ENCODE measurements at places on chromosomes 1 and 21.

DNA sequence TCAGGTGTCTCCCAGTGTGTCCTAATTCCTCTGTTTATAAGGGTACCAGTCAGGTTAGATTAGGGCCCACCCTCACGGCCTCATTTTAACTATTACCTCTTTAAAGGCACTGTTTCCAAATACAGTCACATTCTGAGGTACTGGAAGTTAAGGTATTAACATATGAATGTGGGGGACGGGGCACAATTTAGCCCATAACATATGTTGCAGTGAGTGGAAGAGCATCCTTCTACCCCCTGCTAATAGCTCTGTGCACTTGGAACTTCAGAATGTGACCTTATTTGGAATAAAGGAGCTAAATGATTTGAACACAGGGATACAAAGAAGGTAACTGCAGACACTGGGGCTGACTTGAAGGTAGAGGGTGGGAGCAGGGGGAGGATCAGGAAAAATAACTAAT is 67.3 kb upstream of the ADGRL2 start:
- no peak for DNase-seq

- no peak for DNase-seq
These were observed 1.9 kb downstream of the NTRK1 start for GRCh38 chr1:156862584-156862983.

GRCh38 chr1:98979463-98979862 is 25.2 kb downstream of the PLPPR5 start:
- no peak for DNase-seq

DNA sequence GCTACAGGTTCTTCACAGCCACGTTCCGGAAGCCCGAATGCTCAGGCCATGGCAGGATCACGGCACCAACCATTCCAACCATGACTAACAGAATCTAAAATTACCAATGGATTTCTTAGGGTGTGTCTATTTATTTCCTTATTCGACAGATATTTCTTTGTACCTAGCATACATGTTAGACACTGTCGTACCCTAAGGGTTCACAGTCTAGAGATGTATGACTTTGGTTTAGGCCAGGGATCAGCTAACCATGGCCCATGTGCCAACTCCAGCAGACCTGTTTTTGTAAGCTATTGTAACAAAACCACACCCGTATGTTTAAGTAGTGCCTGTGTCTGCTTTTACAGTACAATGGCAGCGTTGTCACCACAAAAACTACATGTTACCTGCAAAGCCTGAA is 167.0 kb downstream of the NR5A2 start:
- DNase-seq: no peak

GRCh38 chr1:52403566-52404115 is 582 bp downstream of the ORC1 start:
- DNase-seq: peak; percentile 87

- DNase-seq: peak; percentile 86
These were observed 5.7 kb upstream of the TPRG1L start for GRCh38 chr1:3618881-3619671.

DNA sequence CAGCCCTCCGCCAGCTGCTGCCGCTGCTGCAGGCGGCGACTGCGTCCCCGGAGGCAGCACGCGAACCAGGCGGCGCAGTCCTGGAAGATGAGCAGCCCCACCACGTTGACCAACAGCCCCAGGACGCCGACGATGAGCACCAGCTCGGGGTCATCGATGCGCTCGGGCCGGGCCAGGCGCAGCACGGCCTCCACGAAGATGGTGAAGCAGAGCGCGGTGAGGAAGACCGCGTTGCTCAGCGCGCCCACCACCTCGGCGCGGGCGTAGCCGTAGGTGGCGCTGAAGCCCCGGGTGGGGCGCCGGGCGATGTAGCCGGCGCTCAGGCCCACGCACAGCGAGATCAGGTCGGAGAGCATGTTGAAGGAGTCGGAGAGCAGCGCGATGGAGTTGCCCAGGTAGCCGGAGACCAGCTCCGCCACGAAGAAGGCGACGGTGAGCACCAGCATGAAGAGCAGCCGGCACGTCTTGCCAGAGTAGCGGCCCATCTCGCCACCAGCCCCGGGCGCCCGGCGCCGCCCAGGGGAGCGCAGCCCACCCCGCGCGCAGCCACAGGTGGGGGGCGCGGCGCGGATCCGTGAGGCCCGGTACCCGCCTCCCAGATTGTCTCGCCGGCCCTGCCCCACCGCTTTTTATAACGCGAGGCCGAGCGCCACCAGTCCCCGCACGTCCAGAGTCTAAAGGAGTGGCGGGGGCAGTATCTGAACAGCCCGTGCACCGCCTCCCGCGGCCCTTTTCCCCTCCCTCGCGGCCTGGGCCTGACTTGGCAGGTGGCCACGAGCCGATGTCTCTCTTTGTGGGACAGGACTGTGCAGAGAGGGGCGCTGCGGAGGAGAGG is at the start of gene SLC30A10:
Gene SLC30A10, minus strand, starts transcription at position 602 of the 835 bp plus-strand sequence. Its CDS starts 117 bp downstream, at position 485.
- DNase-seq: peak; percentile 24

DNA sequence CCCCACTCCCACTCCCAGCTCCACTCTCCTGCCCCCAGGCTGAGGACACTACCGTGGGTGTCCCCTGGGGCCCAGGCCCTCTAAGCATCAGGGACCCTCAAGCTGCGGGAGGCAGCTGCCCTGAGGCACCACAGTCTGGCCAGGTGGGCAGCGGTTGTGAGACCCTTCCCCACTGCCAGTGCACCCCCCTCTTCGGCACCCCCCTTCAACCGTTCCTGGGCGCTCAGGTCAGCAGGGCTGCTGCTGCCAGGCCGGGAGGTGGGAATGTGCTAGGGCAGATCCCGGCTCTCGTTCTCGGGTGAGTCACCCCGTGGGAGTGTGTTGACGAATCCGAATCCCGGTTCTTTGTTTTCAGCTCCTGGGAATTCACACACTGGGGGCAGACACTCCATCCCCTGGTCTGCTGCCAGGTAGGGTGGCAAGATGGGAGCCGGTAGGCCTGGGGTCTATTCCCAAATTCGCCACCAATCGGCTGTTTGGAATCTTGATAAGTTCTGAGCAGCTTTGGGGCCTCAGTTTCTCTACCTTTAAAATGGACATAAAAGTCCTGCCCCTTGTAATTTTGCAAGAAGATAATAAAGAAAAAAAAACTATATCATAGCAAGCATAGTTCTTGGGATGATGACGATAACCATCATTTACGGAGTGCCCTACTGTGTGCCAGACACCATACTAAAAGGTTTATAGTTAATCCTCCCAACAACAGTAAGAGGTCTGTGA is 28.5 kb upstream of the CASZ1 start:
- no peak for DNase-seq

Data from RPMI8226 (cell line).